ENCODE measurements at places on chromosomes 2 and 18.

DNA sequence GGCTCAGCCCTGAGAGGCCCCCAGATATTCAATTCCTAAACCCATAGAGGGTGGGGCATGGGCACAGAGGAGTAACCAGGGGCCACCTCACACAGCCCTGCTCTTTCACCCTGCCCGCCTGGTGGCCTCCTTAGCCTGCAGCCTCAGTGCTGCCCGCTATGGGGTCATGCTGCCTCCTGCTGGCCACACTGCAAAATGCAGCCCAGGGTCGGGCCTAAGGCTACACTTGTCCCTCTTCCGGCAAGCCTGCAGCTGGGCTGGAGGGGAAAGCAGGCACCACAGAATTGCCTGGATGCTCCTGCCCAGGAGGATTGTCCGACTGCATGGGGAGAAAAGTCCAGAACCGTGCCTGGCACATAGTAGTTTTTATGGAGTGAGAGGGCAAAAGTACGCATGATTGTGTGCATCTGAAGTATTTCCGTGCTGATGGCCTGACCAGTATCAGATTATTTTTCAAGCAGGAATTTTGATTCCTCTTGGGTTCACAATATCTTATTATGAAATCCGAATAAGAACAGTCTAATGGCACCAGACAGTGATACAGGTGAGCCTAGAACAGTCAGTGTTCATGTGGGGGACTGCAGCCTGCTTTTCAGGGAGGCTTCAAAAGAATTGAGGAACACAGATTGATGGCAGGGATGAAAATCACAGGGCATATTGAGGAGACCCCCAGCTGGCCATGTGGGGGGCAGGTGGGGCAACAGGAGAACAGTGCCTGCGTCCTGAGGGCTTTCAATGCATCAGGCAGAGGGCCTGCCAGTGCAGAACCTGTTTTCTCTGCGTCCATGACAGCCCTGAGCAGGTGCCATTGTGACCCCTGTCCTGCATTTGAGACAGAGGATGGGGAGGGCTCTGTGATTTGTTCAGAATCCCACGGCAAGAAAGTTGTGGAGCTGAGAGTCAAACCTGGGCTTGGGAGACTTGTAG lies 51.2 kb upstream of the ALPP start:
- DNase-seq = peak; percentile 65

DNA sequence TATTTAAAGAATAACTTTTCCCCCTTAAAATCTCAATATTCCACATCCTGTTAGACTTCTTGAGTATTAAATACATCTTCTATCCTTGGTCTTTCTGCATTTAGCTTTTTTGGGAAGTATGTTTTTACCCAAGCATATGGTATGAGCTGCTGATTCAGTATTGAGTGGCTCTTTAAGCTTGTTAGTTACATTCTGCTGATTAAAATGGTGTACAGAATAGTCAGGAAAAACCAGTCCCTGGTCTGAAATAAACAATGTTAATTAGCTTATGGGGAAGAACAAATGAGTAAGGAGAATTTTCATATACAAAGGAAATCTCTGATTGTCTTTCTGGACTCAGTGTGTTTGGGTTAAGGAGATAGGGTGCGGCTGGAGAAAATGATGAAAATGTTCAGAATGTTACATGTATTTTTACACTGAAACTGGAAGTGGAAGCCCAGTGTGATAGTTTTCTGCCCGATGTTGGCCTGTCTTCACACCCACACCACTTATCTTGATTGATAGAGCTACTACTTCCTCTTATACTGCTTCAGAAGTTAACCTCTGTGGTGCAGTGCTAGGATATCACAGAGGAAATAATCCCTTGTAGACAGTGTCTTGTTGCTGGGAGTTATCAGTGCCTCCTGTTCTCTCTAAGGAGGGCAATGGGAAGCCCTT lies 84.0 kb downstream of the MSH2 start:
- DNase-seq = no peak

DNA sequence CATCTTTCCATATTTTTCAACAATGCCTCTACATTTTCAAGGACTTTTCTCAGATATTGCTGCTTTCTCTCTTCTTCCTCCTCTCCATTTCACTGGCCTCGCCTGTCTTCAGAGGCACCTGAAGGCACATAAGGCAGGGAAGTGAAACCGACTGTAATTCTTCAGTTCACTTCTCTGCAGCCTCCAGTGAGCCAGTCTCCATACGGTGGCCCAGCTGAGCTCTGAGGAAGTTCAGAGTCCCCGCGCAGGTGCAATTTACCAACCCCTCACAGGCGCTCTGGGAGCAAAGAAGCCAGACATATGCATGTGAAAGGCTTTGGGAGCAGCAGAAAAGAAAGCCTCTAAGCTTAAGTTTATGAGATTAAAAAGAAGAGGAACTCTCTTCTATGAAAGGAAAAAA lies 12.4 kb downstream of the KLHL14 start:
- no peak for DNase-seq

- no peak for DNase-seq
Measured at GRCh38 chr2:73385123-73385503, 523 bp upstream of the ALMS1 start.

DNA sequence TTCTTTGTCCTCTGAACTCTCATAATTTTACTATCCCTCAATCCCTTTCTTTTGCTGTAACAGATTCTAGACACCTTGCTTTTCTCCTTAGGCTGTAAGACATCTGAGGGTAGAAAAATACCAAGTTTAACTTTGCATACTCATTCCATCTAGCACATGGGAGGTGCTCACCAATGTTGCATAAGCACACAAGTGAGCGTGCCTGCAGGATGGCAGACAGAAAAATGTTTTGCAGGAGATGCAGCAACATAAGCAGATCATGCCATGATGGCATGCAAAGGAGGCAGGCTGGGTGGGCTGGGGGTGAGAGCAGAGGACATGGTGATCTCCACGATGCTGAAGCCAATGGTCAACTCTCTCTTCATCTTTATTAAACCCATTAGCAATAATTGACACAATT lies 24.1 kb downstream of the CYRIA start:
- no peak for DNase-seq

- no peak for DNase-seq
Measured at GRCh38 chr2:85371045-85371444, 16.5 kb downstream of the ELMOD3 start.

DNA sequence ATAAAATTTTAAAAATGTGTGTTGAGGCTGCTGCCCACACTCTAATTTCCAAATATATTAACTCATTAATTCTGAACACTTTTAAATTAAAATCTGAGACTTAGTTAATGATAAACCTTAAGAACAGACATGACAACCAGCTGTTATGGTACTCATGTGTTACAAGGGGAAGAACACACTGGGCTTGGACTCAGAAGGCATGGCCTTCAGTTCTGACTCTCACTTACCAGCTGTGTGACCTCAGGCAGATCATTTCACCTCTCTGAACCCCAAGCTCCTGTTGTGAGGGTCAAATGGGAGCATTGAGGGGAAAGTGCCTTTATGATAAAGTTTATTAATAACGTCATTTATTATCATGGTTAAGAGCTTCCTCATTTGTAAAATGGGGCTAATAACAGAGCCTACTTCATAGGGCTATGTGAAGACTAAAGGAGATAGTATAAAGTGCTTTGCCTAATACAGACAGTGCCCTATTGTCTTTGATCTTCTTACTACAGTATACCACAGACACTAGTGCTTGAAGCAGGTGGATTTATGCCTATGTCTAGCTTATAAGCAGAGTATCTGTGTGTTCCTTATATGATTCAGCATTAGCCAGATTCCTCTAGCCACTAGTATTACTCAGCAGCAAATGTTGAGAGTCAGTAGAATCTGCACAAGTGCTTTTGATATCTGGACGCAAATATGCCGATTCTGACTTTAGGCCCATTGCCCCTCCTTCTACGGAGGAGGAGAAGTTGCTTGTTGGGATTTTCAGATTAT lies 99.6 kb downstream of the SGPP2 start:
- peak; percentile 3 for DNase-seq

DNA sequence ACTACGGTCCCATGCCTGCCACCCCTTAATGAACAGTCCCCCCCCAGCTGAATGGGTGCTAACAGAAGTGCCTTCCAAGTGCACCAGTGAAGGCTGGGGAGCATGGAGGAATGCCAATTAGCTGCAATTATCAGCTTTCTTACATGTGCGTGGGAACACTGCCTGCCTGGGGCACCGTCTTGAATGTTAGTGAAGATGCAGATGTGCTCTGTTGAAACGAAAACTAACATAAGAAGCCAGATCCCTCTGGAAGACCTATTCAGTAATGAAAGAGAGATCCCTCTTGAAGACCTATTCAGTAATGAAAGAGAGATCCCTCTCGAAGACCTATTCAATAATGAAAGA lies 154.5 kb downstream of the CLIP4 start:
- no peak for DNase-seq

GRCh38 chr2:146764301-146764700 lies 1080.5 kb upstream of the ACVR2A start:
- DNase-seq = peak; percentile 12

DNA sequence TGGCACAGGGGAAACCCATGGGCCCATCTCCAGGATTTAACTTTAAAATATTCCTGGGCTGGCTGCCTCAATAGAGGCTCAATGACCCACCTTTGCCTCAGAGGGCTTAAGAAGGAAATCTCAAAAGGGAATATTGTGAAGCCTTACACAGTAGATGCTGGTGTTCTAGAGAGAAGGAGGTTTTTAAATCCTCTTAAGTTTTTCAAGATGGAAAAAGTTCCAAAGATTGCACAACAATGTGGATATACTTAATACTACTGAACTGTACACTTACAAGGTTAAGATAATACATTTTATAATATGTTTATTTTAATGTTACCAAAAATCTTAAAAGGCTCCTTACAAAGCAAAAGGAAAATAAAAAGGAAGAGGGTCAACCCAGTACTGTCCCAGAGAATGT lies 54.9 kb upstream of the LCLAT1 start:
- DNase-seq = no peak

- DNase-seq = no peak
Measured at GRCh38 chr2:235851828-235852525, 316.2 kb downstream of the GBX2 start.

GRCh38 chr2:169162613-169163012 lies 93.2 kb downstream of the DHRS9 start:
- DNase-seq = no peak

DNA sequence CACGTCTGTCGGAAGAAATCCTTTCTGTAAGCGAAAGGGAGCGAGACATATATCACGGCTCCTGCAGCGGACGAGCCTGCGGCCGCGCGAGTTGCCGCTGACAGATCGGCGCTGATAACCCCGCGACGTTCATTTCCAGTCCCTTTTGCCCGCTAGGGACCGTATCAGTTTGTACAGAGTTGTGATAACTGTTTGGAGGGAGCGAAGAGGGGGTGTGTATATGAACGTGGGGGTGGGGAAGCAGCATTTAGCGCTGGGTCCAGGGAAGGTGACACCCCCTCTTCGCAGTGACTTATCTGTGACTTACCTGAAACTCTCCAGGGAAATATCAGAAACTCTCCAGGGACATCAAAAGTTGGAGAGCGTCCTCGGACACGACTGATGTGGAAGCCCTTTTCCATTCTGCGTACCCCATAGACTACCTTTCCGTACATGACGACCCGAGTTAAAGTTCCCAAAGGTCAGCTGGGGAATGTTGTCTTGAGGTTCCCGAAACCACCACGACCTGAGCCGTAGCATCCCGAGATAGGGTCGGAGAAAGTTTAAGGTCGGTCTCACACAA lies 948 bp upstream of the GATA6 start:
- DNase-seq = no peak

- DNase-seq = no peak
Measured at GRCh38 chr2:111055735-111056134, 65.0 kb upstream of the BCL2L11 start.

DNA sequence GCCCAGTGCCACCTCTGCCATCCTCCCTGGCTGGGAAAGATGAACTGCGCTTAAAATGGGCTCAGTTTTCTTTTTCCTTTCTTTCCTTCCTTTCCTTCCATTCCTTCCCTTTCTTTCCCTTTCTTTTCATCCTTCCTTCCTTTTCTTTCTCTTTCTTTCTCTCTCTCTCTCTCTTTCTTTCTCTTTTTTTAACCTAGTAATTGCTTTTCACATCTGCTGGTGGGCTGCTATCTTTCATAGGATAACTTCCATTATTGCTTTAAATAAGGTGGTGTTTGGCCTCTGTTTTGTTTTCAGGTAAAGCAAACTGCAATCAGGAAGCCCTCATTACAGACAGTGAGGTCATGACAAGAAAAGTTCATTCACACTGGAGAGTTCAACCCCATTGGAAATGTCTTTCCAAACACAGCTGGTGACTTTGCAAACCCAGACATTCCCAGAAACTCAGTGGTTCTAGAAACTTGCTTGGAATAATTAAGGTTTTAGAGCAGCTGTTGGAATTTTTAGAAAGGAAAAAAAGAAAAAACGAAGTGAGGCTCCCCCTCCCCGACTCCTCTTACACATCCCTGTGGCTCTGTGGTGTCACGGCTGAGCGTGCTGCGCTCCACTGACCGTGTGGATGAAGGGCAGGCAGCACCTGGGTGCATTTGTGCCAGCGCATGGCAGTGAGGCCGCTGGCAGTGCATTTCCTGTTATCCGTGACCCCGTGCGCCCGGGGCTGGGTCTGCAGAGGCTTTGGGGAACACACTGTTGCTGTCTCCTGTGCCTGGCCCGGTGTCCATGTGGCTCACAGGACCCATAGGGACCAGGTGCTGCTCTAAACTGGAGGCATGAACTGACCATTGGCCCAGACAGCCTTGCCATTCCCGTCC lies 76.9 kb downstream of the MBP start:
- DNase-seq = no peak

DNA sequence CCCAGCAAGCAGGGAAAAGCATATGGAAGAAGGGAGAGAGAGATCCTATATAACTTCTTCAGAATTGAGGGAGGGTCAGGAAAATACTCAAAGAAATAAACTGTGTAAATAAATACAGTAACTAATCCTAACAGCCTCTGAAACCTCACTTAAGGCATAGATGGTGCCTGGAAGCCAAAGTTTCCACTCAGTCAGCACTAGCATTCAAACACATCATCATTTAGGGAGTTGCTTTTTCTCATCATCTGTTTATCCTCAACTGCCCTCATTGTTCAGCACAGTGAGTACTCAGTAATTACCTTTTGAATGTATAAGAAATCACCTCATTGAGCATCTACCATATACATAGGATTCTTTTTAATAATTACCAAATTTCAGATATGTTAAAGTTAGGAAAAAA lies 262.9 kb downstream of the C1D start:
- DNase-seq = no peak

DNA sequence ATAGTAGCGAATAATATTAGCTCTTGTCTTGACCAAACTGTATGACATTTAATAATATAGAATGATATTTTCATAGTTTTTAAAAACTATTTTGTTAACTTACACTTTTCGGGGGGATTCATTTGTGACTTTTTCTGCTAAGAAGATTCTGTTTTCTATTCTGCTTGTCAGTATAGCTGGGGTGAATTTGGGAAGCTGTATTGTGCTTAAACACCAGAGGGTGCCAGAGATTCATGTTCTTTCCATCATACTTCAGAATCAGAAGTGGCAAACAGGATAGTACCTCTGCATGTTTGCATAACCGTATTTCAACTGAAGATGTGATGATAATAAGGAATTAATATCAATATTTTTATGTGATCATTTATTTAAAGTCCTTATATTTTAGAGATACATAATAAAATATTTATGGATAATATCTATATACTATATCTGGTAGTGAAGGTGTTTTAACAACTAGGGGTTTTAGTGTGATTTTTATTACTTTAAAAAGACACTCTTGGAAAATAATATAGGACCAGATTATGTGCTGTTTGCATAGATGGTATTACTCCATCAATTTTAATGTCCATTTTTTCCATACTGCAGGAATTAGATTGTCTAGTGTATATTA lies 81.0 kb downstream of the TAF4B start:
- peak; percentile 77 for DNase-seq

All from GM23248 (cell line).